ENCODE measurements at places on chromosomes 7 and 10.

DNA sequence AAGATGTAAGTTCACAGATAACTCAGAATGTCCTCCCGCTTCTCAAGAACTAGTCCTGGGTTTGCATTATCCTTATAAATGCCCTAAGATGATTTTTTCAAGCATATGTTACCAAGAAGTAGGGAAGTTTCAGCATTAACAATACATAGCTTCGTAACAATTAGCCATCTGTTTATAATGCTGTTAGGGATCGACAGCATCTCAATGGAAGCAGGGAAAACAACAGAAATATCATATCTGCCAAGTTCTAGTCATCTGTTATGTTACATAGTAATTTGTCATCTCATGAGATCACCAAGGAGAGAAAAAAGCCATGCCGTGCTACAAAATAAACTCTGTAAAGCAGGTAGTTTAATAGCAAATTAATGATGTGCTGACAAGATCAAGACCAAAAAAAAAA is 731.5 kb upstream of the C7orf33 start:
- DNase-seq: no peak

DNA sequence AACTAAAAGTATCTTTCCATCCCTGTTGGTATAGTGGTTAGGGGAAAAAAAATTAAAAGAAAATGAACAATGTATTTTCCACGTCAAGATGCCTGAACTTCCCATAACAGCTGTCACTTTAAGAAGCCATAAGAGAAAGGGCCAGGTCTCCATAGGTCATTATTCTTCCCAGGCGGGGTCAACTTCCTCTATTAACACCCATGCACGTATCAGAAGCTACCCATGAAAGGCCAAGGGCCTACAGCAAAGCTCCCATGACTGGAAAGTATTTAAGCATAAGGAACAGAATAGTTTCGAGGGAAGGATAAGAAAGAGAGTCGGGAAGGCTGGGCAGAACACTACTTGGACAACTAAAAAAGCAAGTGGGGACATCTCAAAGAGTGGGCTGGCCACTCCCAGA is 40.1 kb downstream of the RBM28 start:
- DNase-seq: no peak

- no peak for DNase-seq
Observed at GRCh38 chr7:6074612-6075380, 43.6 kb downstream of the ANKRD61 start.

DNA sequence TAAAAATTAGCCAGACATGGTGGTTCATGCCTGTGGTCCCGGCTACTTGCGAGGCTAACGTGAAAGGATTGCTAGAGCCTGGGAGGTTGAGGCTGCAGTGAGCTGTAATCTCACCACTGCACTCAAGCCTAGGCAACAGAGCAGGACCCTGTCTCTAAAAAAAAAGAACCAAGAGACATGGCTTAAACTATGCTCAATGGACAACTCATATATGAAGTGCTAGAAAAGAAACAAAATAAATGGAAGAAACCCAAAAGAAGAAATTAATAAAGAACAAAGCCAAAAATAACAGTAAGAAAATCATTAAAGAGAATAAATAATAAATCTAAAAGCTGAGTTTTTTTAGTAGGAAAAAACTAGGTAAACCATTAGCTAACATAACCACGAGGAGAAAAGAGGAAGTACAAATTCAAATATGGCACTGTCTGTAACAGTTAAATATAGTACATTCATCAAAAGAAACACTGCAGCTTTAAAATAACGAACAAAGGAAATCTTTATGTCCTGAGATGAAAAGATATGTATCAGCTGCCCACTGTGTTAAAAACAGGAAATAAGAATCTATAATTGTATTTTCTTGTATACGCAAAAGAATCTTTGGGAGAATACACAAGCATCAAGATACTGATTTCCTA is 48.7 kb downstream of the UPF2 start:
- no peak for DNase-seq

DNA sequence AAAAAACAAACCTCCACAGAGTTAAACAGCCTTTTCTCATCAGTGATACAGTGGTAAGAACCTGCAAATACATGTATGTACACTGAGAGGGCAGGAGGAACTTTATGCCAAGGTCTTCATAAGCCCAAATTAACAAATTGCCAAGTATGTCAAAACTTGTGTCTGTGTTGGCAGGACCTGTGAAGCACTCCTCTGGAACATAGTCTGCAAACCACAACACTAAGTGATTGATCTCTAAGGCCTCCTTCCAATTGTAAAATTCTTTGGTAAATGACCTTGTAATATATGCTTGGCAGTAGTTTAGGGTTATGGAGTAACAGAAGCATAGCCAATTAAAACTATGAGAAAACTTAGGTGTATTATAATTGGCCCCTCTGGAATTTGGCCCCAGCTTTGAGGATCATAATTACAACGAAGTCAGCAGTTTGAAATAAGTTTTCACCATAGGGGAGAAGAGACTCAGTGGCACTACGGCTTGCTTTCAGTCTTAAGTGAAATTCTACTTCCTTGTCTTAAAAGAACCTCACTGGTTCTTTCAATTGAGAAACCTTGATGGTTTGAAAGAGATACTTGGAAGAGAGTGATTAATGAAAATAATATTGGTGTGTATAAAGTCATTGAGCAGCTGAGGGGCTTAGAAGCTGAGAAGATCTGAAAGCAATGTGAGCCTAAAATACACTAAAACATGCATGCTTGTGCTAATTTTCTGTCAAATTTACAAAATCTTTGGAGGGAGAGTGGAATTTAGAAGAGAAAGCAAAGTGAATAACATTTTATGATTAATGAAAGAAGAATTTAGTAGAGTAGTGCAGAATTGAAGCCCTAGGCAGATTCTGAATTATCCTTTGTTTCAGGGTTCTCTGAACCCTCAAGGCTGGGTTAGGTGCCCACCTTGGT is 57.6 kb downstream of the CNNM2 start:
- DNase-seq: no peak

- DNase-seq: no peak
Observed at GRCh38 chr10:122494833-122495232, 33.5 kb downstream of the HTRA1 start.

- DNase-seq: no peak
Observed at GRCh38 chr10:46516660-46517416, 39.6 kb downstream of the GPRIN2 start.

- DNase-seq: no peak
Observed at GRCh38 chr10:28679581-28680357, 2.4 kb downstream of the BAMBI start.

DNA sequence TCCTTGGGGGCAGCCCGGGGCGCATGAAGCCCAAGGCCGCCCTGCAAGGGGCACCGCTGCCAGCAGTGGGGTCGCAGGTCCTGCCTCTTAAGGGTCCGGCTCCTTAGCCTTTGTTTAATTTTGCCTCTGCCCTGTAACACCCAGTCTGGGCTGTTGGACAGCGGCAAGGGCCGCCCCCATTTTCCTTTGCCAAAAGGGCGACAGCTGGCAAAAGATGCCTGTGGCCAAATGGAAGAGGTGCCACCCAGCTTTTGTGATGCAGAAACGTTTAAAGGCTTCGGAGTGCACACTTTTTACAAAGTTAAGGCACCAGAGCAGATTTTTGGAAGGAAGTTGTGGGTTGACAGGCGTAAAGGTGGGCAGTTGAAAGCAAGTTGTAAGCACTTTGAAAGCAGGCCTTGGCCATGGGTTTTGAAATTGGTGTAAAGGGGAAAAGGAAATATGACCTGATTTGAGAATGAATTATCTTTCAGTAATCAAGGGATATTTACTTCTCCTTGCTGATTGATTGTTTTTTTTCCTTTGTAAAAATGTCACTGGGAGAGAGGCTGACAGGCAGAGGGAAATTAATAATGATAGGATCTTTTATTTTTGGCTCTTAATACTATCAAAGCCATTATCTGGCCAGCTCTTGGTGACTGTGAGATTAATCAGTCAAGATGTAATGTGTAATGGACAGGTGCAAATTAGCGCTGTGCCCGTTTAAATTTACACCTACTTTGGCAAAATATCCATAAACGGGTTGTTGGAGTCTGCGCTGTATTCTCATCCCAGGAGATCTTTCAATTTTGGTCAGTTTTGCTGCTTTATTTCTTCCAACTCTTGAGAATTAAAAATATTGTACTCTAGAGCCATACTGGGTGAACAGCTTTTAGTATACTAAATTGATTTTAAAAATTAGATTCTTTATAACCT is 1.2 kb downstream of the CASD1 start:
- no peak for DNase-seq
